ENCODE measurements at places on chromosomes 6 and 20.
A peak's percentile ranks its signal among the peaks of the same experiment; 100 is the strongest.

DNA sequence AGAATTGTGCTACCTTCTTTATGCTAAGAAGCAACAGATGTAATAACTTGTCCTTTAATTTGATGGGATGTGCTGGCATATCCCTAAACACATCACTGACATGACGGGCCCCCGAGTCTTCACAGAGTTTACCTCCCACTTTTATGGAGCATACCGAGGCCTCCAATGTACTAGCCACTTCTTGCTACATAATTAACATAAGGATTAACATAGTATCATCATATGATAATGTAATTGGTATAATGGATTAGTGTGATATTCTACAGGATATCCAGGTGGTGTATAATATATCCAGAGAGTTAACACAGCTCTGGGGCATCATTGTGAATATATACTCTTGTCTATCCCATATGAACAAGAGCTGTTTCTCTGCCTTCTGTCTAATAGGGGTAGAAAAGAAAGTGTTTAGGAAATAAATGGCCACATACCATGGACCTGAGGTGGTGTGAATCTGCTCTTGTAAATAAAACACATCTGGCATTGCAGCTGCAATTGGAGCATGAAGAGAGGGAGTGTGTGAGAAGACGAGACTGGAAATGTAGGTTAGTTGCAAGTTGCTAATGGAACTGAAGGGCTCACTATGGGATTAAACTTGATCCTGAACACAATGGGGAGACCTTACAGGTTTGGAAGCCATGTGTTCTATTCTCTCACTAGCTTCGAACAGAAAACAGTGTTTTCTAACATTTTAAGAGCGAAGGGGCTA, 102.3 kb downstream of the IYD start:
- no peak for DNase-seq

GRCh38 chr6:69086689-69087088, 451.6 kb downstream of the ADGRB3 start:
- no peak for DNase-seq

DNA sequence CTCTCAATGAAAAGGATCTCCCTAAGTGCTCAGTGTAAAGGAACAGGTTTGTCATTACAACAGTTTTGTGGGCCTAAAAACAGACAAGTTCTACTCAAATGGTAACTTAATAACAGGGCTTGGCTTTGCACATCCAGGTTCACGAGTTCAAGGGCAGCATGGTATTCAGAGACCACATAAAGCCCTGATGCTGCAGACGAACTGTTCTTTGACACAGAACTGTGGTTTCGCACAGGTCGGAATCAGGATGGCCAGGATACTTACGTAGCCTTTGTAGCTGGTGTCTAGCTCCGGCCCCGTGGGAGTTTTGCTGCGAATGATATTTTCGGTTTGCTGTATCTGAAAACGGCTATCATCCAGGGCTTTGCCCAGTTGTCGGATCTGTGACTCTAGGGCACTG, 335.9 kb downstream of the ESR1 start:
- DNase-seq = no peak

GRCh38 chr20:51860111-51860882, 58.0 kb upstream of the SALL4 start:
- peak; percentile 25 for DNase-seq

- DNase-seq = no peak
Measured at GRCh38 chr6:107806691-107807090, 17.4 kb downstream of the SCML4 start.

- no peak for DNase-seq
Measured at GRCh38 chr6:133891927-133892812, 3.3 kb downstream of the TCF21 start.

- no peak for DNase-seq
Measured at GRCh38 chr20:62137092-62137384, 6.2 kb downstream of the PSMA7 start.

DNA sequence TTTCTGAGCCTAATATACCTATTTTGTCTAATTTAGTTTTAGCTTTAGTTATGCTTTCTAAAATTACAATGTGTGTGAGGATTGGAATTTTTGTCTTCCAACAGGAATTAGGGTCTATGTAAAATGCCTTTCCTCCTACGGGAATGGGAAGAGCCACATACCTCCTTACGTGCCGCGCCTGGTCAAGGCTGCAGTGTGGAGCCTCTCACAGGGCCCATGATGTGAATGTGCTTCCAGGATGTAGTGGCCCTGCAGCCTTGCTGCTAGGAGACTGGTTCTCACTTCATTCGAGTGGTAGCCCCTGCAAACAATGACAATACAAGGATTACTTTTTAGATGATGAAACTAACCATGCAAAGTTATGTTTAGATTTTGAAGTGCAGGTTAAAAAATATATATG, 110.2 kb downstream of the SOBP start:
- DNase-seq = no peak

GRCh38 chr20:58174708-58175280, 53.7 kb downstream of the ANKRD60 start:
- DNase-seq = no peak

GRCh38 chr20:6623989-6624388, 143.5 kb upstream of the BMP2 start:
- no peak for DNase-seq

DNA sequence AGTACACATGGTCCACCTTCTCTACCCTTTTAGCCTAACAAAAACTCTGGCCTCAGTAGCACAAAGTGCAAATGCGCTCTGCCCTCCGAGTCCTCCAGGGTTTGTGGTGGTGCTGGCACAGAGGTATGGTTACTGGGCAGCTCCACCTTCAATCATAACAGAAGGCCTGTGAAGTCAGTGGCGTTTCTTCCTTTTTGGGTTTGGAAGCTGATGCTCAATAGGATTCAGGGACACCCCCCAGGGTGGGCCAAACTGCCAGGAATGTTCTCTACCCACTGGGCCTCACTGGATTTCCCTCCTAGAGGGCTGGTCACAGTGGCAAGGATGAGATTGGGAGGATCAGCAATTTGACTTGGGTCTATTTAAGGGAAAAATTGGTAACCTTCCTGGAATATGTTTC, 286.1 kb upstream of the FOXQ1 start:
- DNase-seq = no peak

- DNase-seq = no peak
Measured at GRCh38 chr6:56695702-56696101, 53.0 kb upstream of the DST start.

GRCh38 chr6:139147628-139148027, 12.7 kb downstream of the HECA start:
- DNase-seq = no peak

DNA sequence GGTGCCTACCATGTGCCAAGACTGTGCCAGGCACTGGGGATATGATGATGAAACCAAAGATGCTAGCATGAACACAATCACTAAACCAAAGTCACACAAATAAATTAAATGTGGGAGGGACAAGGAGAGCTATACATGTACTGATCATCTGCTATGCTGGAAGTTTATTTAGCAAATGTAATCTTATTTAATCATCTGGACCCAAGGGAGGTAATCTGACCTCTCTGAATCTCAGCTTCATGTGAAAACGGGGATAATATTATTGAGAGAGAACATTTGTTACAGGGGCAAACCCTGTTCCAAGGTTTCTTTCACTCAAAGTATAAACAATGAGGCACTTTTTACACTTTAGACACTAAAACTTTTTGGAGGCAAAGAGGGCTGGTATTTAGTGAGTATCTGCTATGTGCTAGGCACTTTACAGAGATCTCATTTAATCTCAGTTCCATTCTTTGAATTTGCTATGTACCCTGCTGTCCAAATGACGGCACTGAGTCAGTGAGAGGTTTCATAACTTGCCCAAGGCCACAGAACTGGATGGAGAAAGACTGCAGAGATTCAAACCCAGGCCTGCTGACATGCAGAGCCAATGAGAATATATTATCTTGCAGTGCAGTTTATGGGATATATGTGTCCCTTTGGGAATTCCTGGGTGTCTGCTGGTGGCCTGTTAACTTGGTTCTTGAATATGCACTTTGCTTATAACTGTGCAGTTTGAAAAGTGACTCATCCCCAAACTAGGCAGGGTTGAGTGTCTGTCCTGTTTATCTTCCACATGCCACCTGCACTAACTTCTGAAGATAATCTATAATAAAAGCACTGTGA, 3.3 kb upstream of the ASXL1 start:
- peak; percentile 51 for DNase-seq

DNA sequence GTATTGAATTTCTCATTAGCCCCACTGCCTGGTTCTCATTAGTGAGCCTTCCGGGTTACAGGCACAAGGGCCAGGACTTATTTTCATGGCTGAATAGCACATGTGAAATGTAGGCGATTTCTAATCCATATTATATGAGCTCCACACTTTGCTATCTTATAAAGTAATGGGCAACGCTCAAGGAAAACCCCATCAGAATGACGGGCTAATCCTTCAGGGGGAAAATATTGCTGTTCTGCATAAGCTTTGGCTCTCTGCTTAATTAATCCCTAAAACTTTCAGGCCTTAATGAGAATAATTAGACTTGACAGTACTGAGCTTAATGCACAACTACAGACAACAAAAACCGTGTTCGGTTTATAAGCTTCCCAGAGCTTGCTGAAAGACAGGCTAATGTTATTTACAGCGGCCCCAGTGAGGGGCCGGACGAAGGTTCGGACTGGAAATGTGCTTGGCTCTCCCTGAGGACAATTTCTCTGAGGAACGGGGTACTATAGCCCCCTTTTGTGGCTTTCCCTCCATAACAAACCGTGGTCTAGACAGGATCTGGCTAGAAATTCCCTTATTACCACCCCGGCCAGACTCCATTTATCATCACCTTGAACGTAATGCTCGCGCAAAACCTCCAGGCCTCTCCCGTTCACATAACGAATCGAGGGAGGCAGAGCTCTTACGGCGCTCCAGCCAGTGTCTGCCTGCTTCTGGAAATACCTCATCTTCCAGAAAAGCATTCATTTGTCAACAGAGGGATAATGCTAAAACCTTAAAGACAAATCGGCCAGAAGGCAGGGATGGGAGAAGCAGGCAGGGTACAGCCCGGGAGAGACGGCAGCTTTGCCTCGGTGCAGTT, 164.5 kb downstream of the CD83 start:
- DNase-seq = no peak

DNA sequence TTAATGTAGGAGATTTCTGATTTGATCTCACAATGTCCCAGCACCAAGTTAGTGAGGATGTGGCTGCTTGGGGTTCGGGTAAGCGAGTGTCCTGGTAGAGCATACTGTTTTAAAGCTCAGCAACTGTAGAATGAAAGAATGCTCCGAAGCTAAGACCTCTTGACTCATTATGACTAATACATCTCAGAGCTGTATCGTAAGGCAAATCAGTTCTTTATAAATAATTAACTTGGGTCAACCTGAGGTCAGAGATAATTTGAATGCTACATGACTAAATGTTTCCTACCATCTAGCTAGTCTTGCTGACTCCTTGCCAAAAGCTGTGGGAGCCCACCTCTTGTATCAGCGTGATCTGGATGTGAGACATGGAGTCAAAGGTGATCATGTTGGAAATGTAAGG, 128.8 kb upstream of the PDE7B start:
- peak; percentile 62 for DNase-seq

- DNase-seq = no peak
Measured at GRCh38 chr6:113414511-113414910, 442.6 kb upstream of the MARCKS start.

GRCh38 chr6:138806889-138807288, 11.0 kb downstream of the ECT2L start:
- no peak for DNase-seq

GRCh38 chr6:143333749-143334520, 116.6 kb downstream of the ADAT2 start:
- no peak for DNase-seq

- no peak for DNase-seq
Measured at GRCh38 chr20:62055106-62055861, 10.4 kb downstream of the TAF4 start.

DNA sequence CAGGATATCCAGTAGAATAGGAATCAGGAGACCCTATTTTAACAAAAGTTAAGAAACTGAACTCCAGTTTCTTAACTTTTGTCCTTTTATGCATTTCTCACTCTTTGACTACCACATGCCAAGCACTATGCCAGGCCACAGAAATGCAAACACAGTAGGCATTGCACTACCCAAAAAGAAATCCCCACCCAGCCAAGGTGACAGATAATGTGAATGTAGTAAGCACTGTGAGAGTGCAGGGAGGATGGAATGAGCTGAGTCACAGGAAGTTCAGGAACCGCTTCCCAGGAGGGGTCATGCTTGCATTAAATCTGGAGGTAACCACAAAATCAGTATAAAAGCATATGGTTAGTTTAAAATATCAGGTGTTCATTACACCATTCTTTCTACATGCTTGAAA, 20.1 kb upstream of the FAM83C start:
- DNase-seq = peak; percentile 66

- no peak for DNase-seq
Measured at GRCh38 chr6:166745801-166746668, 119.0 kb upstream of the RPS6KA2 start.

DNA sequence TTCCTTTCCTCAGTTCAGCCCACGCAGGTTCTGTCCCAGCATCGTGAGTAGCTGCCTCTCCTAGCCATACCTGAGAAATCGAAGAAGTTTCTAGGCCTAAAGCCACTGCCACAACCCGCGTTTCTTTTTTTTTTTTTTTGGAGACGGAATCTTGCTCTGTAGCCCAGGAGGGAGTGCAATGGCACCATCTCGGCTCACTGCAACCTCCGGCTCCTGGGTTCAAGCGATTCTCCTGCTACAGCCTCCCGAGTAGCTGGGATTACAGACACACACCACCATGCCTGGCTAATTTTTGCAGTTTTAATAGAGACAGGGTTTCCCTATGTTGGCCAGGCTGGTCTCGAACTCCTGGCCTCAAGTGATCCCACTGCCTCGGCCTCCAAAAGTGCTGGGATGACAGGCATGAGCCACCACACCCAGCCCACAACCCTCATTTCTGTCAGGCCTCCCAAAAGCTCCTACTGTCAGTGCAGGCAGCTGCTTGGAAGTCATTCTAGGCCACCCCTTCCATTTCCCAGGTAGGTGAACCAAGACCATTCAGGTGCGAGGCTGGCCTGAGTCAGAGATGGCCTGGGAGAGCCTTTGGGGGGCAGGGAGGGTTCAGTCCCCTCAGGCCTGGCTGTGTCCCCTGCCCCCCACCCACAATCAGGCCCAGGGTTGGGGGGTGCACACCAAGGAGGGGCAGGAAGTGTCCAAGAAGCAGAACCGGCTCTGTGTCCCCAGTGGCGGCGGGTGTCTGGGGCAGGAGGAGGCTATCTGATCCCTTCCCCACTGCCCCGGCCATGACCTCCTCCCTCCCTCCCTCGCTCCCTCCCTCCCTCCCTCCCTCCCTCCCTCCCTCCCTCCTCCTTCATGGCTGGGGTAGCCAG, 47.2 kb downstream of the NOL4L start:
- no peak for DNase-seq

- DNase-seq = no peak
Measured at GRCh38 chr20:63314015-63314471, 21.1 kb downstream of the COL20A1 start.

- peak; percentile 43 for DNase-seq
Measured at GRCh38 chr6:104325341-104326172, 534.2 kb downstream of the HACE1 start.

Measured in skeletal muscle cell (primary cell).